Esophagus squamous epithelium (tissue), 5 donors: ENCODE measurements at places on chromosomes 7 and 10. TPM values are rescaled to one million over a fixed set of nuclear protein-coding genes. Genes with fewer than 3 reads are reported as not detected.

Gene IGFBP3
- 68.4 TPM for total RNA-seq

Gene CPED1
- 3.6 TPM for total RNA-seq

Gene GIMAP6
- 30.1 TPM for total RNA-seq

- DNase-seq = no peak
Observed at GRCh38 chr10:77485847-77486246, 151.8 kb downstream of the KCNMA1 start.

GRCh38 chr10:63896992-63897391, 375.8 kb downstream of the REEP3 start:
- no peak for DNase-seq

DNA sequence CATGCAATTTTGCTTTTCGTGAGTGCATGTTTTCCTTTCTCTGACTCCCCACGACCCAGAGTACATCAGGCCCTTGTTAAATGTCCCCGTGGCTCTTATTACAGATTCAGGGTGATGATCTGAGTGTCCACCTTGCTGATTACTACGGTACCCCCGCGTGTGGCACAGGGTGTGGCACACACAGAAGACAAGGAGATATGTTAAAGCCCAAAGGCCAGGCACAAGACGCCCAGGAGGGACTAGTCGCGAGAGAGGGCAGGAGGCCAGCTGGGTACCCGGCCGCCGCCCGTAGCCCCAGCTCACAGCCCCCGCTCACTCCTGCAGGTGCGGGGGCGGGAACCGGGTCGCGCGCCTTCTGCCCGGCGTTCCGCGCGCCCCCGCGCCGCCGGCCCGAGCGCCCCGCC, 281 bp upstream of the EXOC6 start:
- DNase-seq = no peak
